ENCODE measurements at places on chromosomes 3 and 15.

DNA sequence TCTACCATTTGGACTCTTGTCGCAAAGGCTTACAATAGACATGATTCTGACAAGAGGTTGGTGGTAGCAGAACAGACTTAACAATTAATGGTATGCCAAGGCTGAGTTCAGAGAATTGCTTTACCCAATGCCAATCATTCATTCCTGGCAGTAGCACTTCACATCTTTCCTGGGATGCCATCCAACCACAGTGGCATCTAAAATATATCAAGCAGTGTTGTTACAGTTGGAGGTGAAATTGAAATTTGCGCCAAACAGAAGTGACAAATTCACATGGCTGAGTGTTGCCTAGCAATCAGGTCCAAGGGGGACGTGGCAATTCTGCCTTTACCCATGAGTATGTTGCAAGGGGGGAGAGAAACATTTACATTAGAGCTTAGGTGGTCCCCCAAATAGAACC, 21.0 kb upstream of the DPH6 start:
- no peak for DNase-seq

- DNase-seq, result no peak
Measured at GRCh38 chr3:17741621-17742101, 770 bp downstream of the TBC1D5 start.

GRCh38 chr15:91541286-91541685, 312.2 kb upstream of the SLCO3A1 start:
- DNase-seq, result no peak

DNA sequence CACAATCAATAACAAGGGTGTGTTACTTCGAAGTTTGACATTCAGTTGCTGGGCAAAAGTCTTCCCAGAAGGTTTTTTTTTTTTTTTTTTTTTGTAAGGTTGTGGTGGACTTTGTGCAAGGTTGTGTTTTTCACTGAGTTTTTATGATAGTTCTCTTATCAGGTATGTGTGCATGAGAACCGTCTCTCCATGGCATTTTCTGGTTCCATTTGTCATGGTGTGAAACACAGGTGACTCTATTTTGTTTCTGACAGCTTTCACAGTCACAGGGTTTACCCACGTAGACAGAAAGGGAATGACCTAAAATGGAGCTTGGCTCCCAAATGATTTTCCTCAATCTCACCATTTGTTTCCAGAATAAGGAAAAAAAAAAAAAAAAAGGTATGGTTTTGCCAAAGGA, 1377.2 kb upstream of the CADM2 start:
- no peak for DNase-seq

- no peak for DNase-seq
Measured at GRCh38 chr15:31278061-31278445, 48.6 kb upstream of the KLF13 start.

GRCh38 chr3:190362258-190362657, 25.7 kb upstream of the CLDN16 start:
- no peak for DNase-seq

GRCh38 chr15:57312318-57313133, 63.8 kb upstream of the CGNL1 start:
- no peak for DNase-seq

GRCh38 chr15:68593828-68594532, 15.2 kb downstream of the CORO2B start:
- DNase-seq, result no peak

- no peak for DNase-seq
Measured at GRCh38 chr15:41474941-41475340, 18.7 kb upstream of the ITPKA start.

DNA sequence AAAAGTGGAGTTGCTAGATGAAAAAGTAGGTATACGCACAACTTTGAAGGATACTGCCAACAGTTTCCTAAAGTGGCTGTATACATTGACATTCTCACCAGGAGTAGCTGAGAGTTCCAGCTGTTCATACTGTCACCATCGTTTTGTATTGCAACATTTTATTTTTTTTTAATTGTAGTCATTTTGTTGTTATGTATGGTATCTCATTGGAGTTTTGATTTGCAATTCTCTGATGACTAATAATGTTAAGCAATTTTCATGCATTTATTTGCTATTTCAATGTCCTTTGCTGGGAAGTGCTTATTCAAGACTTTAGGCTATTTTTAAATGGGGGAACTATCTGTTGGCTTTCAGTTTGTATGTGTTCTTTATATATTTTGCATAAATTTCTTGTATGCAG, 185.1 kb upstream of the TGFBR2 start:
- no peak for DNase-seq

GRCh38 chr3:140128631-140129030, 193.6 kb downstream of the CLSTN2 start:
- DNase-seq, result no peak

DNA sequence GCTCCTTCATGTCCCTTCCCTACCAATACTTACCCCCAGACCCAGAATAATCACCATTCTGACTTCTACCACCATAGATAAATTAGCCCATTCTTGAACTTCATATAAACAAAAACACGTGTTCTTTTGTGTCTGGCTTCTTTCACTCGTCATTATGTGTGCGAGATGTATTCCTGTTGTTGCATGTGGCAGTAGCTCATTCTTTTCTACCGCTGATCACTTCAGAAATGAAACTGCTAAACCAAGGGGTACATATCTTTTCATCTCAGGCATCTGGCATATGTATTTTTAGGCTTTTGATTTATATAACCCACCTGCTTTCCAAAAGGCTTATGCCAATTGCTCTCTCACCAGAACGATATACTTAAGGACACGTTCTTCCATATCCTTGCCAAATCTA, 13.8 kb upstream of the SCG3 start:
- DNase-seq, result no peak

GRCh38 chr15:61171209-61171608, 57.9 kb downstream of the RORA start:
- no peak for DNase-seq

- no peak for DNase-seq
Measured at GRCh38 chr3:9253327-9253726, 3.9 kb upstream of the SRGAP3 start.

DNA sequence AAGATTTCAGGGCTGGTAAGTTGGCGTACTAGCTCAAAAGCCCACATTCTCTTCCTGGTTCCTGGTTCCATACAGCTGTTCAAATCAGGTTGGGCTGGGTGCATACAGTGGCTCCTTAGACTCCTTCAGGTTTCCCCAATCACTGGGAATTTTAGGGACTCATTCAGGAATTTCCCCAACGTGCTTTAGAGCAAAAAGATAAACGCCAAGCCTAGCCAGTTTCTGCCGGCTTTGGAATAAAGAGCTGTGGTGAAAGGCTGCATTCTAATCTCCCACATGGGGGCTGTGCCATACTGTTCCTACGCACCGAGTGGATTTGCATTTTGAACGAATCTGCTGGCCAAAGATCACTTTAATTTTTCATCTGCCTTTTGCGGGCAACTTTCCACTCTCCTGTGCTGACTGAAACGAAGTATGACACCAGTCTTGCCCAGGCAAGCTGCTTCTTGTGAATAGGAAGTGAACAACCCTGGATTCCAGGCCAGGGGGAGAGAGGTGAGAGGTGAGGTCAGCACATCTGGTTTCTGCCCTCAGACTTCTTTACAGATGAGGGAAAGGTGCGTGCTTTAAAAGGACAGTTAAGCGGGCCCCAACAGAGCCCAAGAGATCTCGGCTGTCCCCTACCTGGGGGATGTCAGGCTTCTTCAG, 184.2 kb upstream of the PDZRN3 start:
- no peak for DNase-seq

GRCh38 chr15:56523521-56523920, 58.6 kb upstream of the MNS1 start:
- DNase-seq, result no peak

DNA sequence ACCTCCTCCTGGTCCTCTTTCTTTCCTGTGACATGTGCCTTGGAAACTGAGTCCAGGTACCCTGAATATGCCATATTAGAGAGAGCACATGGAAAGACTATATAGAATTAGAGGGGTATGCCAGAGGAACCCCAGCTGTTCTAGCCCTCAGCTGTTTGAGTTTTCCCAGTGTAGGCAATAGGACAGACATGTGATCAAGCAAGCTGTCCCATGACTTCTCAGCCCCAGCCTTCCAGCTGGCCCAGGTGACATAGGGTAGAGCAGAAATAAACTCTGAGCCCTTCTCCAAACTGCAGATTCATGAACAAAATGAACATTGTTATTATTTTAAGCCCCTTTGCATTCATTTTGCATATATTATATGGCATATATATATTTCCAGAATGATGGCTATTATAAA, 118.7 kb downstream of the PPM1L start:
- no peak for DNase-seq

GRCh38 chr15:33941279-33942063, 26.8 kb upstream of the CHRM5 start:
- DNase-seq, result no peak

GRCh38 chr15:39494462-39494861, 86.4 kb upstream of the THBS1 start:
- DNase-seq, result no peak

- no peak for DNase-seq
Measured at GRCh38 chr15:51267051-51267702, 71.2 kb downstream of the CYP19A1 start.

- DNase-seq, result no peak
Measured at GRCh38 chr15:69546182-69546581, 93.6 kb downstream of the RPLP1 start.

GRCh38 chr3:51722362-51722761, 15.5 kb downstream of the GRM2 start:
- no peak for DNase-seq

- DNase-seq, result no peak
Measured at GRCh38 chr3:43765521-43765971, 74.8 kb downstream of the ABHD5 start.
